ENCODE measurements at places on chromosomes 3 and 15.
A peak's percentile ranks its signal among the peaks of the same experiment; 100 is the strongest.

GRCh38 chr3:71537211-71537611, 46.3 kb downstream of the FOXP1 start:
- no peak for DNase-seq

DNA sequence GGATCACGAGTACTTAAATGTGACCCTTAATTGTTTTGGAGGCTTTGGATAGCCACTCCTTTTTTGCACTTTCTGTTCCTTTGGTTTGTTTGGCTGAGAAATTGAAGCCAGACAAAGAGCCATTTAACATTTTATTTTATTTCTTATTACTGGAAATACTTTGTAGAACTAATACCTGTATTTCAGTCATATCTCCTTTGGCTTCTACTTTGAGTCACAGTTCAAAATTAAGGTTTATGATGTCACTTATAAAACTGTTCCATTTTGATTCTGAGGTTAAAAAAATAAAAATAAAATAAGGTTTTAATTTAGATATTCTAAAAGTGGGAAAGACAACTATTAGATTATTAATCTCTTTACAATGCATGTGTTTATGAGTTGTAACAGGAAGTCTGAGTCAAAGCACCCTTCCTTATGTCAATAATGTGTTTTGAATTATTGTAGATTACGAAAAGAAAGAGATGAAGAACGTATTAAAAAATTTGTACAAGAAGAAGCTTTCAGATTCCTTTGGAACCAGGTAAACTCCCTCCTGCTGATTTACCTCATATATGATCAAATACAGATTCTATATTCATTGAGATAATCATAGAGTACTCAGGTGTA, 16.9 kb upstream of the NXPE3 start:
- no peak for DNase-seq

DNA sequence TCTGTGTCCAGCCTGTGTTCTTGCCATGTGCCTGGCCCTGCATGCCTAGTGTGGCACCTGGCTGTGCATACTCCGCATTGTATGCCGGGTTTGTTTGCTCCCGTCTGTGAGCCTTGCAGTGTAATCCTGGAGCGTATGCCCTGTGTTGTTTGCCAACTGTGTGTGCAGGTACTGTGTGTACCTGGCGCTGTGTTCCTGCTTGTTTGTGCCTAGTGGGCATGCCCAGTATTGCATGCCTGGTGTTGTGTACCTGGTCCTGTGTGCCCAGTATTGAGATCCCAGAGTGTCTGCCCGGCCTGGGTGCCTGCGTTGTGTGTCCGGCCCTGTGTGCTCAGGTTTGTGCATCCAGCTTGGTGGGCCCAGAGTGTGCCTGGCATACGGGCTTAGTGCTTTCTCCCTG, 54.5 kb upstream of the CHRNA7 start:
- no peak for DNase-seq

GRCh38 chr3:173892547-173892946, 495.0 kb downstream of the NLGN1 start:
- DNase-seq = no peak

GRCh38 chr3:359672-360071, 163.1 kb downstream of the CHL1 start:
- DNase-seq = no peak

- DNase-seq = no peak
Measured at GRCh38 chr3:158792709-158793108, 9.1 kb upstream of the MFSD1 start.

- DNase-seq = no peak
Measured at GRCh38 chr15:88661761-88662556, 23.1 kb downstream of the ISG20 start.

DNA sequence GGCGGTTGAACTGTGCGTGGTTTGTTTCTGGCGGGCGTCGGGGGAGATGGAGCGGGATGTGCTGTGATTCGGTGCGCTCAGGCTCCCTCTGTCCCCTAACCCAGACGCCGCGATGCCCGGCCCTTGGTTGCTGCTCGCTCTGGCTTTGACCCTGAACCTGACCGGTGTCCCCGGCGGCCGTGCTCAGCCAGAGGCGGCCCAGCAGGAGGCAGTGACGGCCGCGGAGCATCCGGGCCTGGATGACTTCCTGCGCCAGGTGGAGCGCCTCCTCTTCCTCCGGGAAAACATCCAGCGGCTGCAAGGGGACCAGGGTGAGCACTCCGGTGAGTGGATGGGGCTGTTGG, 1.2 kb downstream of the TRH start:
- no peak for DNase-seq

- no peak for DNase-seq
Measured at GRCh38 chr3:75341324-75342067, 322.6 kb upstream of the FRG2C start.

GRCh38 chr3:194328942-194329582, 22.1 kb downstream of the CPN2 start:
- no peak for DNase-seq

- DNase-seq = no peak
Measured at GRCh38 chr15:68815598-68815997, 5.1 kb downstream of the ANP32A start.

DNA sequence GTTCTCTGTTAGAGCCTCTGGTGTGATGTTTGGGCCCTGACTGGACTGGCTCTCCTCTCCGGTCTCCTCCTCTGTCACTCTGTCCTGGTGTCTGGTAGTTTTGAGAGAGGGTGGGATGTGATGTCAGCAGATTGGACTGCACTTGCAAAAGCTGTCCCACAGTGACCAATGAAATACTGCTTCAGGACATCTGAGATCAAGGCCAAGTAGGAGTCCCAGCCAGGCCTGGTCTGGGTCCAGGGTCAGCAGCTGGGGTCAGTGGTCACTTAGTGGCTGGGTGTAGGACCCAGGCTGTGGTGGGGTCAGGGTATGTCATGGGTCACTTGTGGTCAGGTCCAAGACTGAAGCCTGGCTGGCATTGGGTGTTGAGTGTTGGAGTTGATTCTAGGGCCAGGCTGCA, 20.9 kb downstream of the ALDH1L1 start:
- no peak for DNase-seq

- DNase-seq = no peak
Measured at GRCh38 chr3:196093317-196094111, 11.6 kb upstream of the TFRC start.

GRCh38 chr3:155323063-155323666, 29.7 kb upstream of the STRIT1 start:
- DNase-seq = no peak

DNA sequence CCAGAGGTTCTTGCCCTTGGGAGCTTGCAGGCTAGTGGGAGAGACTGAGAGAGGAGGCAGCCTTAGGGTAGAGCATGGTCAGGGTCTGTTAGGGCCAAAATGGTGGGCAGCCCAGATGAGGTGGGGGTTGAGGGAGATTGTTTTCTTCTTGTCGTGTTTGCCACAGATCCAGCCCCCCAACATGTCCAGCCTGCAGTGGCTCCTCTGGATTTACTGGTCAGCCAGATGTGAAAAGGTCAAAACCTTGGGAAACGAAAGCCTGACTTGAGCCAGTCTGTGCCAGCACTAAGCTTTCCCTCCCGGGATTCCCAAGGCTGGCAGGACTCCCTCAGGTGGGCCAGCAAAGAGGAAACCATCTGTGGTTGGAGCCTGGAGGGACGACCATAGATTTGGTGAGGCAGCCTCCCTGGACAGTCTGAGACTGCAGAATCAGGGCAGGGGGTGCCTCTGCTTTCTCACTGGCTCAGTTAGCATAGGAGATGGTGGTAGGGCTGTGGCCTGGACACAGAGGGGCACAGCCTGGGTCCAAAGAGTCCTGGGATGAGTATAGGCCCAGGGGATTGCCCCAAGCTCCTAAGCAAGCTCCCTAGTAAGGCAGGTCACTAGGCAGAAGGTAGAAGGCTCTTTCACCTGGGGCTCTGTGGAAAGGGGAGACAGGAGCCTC, 51.2 kb upstream of the PRR23C start:
- DNase-seq = no peak

DNA sequence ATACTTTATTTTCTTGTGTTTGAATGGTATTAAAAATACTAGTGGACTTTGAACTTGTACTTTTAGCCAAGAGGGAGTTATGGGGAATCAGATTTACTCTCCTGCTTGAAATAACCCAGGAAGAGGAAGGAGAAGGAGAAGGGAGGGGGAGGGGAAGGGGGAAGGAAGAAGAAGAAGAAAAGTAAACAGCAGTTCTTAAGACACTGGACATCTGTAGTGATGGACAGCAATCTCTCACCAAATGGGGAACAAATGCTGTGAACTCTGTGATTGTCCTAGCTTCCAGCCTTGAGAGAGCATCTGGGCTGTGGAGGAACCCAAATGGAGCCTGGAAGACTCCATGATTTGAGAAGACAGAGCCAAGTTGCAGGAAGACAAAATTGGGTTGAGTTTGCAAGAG, 52.0 kb downstream of the VPS8 start:
- no peak for DNase-seq

- DNase-seq = no peak
Measured at GRCh38 chr3:56878074-56878473, 76.3 kb upstream of the ARHGEF3 start.

GRCh38 chr3:194973366-194974000, 287.8 kb downstream of the FAM43A start:
- no peak for DNase-seq

- DNase-seq = no peak
Measured at GRCh38 chr3:186214670-186215069, 105.8 kb upstream of the ETV5 start.

GRCh38 chr3:104523136-104523535, 843.6 kb upstream of the ALCAM start:
- no peak for DNase-seq

- DNase-seq = no peak
Measured at GRCh38 chr15:68797191-68797590, 23.5 kb downstream of the ANP32A start.

- no peak for DNase-seq
Measured at GRCh38 chr3:60294181-60294580, 957.1 kb downstream of the FHIT start.

DNA sequence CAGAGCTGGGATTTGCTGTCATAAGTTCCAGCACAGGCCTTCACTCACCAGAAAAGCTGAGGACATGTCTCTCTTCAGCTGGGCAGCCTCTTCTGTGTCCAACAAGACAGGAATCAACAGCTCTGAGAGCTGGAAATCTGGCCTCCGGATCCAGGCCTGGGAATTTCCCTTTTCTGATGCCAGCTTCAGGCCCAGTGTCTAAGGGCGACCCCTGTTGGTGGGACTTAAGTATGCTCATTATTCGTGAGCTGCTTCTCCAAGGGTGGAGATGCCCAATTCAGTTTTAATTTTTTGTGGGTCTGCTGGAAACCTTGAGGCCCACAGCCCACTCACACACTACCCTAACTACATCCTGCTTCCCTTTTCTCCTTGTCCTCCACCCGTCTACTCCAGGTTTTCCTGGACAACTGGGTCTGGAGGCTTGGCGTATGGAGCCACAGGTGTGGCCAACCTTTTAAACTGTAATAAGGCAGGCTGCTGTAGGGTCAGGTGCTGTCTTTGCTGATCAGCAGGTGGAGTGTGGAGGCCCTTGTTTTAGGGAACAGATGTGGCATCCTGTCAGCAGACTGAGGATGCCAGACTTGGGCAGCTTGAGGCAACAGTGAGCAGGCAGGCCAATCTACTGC, 2.6 kb upstream of the CEMIP start:
- peak; percentile 29 for DNase-seq

GRCh38 chr3:88231632-88232031, 81.9 kb downstream of the C3orf38 start:
- no peak for DNase-seq

DNA sequence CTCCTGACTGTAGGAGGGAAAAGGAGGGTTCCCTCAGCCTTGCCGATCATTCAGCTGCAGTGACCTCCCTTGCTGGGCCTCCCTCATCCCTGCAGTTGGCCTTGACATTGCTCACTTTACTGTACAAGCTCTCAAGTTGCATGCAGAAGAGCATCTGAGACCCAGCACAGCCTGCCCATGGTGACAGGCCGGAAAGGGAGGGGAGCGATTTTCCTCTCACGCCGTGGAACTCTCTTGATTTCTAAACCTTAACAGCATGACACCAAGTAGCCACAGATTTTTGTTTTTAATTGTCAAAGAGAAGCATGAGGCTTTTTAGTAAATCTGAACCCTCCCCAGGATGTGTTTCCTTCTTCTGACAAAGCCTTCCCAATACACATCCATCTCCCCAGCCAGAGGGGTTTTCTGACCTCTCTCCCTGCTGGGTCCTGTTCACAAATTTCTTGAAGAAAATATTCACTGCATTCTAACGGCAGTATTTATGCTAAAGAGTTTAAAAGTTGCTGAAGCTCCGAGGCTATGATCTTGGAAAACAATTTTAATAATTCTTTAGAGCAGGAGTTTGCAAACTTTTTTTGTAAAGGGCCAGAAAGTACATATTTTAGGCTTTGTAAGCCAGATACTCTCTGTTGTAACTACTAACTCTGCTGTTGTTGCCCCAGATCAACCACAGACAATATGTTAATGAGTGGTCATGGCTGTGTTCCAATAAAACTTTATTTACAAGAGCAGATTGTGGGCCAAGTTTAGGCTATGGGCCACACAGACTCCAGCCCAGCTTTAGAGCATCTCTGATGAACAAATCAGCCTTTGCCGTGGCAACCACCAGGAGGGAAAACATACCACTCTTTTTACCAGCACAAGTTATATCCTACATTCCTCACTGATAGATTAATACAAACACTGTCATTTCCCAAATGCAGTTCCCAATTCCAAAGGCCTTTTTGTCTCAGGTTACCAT, 34.8 kb downstream of the LMCD1 start:
- no peak for DNase-seq

DNA sequence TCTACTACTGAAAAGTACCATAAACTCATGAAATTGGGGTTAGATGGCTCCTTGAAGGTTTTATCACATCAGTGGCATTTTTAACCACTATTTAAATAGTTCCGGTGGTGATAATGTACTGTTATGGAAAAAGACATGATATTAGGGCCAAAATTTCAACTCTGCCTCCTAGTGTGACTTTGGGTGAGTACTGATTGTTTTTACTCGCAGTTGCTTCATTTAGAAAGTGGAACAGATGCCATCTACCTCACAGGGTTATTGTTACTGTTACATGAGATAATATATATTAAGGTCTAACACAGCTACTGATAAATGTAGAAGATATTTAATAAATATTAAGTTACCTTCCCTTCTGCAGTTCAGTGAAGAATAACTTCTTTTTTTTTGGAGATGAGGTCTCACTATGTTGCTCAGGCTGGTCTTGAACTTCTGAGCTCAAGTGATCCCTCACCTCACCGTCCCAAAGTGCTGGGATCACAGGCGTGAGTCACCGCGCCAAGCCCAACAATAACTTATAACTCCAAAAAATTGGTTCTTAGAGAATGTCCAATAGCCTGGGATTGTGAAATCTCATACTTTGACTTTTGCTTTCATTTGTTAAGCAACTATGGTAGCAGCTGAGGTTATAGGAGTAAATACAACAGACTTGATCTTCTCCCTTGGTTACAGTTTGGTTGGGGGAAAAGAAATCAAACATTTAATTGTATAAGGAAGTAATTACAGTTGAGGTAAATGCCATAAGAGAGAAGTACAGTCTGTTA, 48.3 kb downstream of the MEF2A start:
- DNase-seq = no peak

DNA sequence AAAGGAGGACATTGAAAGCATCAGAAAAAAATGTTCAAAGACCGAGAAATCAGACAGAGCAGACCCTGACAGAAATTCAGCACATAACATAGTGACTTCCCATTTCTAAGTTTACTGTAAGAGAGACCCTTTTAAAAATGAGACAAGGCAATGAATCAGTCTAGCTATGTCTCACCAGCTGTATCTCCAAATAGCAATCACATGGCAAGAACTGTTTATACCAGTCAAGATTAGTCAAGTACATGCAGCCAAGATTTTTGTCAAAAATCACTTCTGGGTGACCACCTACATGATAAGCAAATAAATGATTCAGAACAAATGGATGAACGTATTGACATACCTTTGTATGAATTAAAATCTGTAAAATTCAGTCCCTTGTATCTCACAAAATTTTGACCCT, 138.0 kb downstream of the DTWD1 start:
- no peak for DNase-seq

Measured in activated CD8-positive, alpha-beta memory T cell treated with anti-CD3 and anti-CD28 coated beads for 1 hour (primary cell).